ENCODE measurements at places on chromosomes 16 and 17.

DNA sequence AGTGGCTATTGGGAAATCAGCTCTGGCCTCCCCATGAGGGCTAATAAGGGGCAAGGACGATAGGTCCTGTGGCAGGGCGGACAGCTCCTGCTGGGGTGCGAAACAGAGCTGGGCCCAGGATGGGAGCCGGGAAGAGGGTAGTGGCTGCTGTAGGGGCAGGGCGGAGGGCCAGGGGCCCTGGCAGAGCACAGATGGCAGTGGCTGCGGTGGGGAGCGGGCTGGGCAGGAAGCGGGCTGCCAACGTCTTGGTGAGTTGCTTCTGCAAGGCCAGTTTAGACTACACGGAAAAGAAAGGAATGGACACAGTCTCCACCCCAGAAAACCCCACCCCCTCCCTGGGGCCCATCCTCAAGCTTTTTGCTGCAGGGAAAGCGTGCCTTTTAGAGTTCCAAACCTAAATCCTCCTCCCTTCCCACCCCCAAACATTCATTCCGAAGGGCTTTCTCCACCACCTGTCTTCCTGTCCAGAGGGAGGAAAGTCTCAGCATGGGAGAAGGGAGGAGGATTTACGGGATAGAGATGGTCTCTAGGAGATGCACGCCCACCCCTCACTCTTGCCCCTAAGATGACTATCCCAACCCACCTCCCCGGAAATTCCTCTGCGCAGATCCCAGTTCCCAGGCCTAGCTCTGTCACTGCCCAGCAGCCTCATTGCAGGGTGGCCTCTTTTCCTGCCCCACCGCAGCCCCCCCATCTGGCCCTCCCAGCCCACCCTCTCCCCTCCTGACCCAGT lies 7.1 kb downstream of the NKIRAS2 start:
- DNase-seq, result no peak

GRCh38 chr16:73028721-73029361 lies 19.1 kb downstream of the ZFHX3 start:
- DNase-seq, result no peak

DNA sequence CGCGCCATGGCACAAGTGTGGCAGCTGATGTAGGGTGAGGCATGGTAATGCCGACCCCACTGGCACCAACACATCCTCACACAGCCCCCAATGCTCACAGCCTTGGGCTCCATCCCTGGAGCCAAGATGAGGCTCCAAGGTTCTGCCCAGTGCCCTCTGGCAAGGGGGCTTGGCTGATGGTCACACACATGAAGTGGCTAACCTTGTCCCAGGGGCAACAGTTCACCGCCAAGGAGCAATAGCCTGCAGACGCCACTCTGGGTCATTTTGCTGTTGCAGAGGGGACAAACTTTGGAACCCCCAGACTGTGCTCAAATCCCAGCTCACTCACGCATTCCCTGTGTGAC lies 26.8 kb downstream of the TNFRSF13B start:
- DNase-seq, result no peak

GRCh38 chr16:80938004-80938878 lies 68.4 kb downstream of the CMC2 start:
- no peak for DNase-seq

GRCh38 chr17:27390540-27390939 lies 65.7 kb upstream of the KSR1 start:
- no peak for DNase-seq
